ENCODE measurements at places on chromosomes 6 and 20. TPM values are rescaled to one million over a fixed set of nuclear protein-coding genes. Genes with fewer than 3 reads are reported as not detected.
A peak's percentile ranks its signal among the peaks of the same experiment; 100 is the strongest.

GRCh38 chr6:23179994-23180393 lies 610.6 kb downstream of the HDGFL1 start:
- no peaks in the 10 kb centered on the region for H3K4me1 ChIP-seq
- no peaks in the 10 kb centered on the region for H3K36me3 ChIP-seq
- no peak overlapping the region for H3K4me3 ChIP-seq
- DNase-seq = no peak
- H3K27ac ChIP-seq = no peak overlapping the region

The CLIC1 gene
- 307 TPM for total RNA-seq

GRCh38 chr6:14929291-14929690 lies 316.6 kb upstream of the JARID2 start:
- H3K36me3 ChIP-seq = no peaks in the 10 kb centered on the region
- H3K27me3 ChIP-seq = no peaks in the 10 kb centered on the region
- H3K4me3 ChIP-seq = no peak overlapping the region
- H3K27ac ChIP-seq = no peak overlapping the region

The CGA gene
- total RNA-seq = not detected

GRCh38 chr20:51610761-51611624 lies 68.5 kb upstream of the NFATC2 start:
- DNase-seq = no peak
- no peak overlapping the region for H3K4me3 ChIP-seq
- H3K36me3 ChIP-seq = no peaks in the 10 kb centered on the region
- H3K27me3 ChIP-seq = no peaks in the 10 kb centered on the region
- H3K4me1 ChIP-seq = no peaks in the 10 kb centered on the region
- H3K27ac ChIP-seq = no peak overlapping the region

DNA sequence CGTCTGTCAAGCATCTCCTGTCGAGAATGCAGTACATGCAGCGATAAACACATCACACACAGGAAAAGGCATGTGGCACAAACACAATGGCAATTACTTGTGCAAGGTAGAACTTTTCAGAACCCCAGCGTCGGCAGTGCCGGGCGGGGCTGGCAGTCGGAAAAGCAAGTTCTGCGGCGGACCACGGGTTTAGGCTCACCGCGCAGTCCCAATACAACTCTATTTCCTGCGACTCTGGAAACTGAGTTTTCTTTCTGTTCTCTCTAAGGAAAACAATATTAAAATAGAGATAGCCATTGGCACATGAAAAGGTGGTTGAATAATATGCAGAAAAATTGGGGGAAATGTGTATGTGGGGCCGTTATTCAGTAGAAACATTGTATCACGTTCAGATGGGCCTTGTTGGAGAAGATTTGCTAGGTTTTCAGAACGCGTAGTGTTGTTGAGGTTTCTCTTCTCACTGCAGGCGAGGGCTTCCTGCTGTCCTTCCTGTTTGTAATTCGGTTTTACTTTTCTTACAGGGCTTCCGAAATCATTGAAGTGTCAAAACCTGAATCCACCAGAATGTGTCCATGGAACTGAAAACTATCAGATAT lies 369.5 kb downstream of the THBS2 start:
- H3K4me3 ChIP-seq = peak overlapping the region; percentile 30
- H3K36me3 ChIP-seq = no peaks in the 10 kb centered on the region
- no peaks in the 10 kb centered on the region for H3K27me3 ChIP-seq
- H3K4me1 ChIP-seq = no peaks in the 10 kb centered on the region

The F13A1 gene
- total RNA-seq = 13.0 TPM

DNA sequence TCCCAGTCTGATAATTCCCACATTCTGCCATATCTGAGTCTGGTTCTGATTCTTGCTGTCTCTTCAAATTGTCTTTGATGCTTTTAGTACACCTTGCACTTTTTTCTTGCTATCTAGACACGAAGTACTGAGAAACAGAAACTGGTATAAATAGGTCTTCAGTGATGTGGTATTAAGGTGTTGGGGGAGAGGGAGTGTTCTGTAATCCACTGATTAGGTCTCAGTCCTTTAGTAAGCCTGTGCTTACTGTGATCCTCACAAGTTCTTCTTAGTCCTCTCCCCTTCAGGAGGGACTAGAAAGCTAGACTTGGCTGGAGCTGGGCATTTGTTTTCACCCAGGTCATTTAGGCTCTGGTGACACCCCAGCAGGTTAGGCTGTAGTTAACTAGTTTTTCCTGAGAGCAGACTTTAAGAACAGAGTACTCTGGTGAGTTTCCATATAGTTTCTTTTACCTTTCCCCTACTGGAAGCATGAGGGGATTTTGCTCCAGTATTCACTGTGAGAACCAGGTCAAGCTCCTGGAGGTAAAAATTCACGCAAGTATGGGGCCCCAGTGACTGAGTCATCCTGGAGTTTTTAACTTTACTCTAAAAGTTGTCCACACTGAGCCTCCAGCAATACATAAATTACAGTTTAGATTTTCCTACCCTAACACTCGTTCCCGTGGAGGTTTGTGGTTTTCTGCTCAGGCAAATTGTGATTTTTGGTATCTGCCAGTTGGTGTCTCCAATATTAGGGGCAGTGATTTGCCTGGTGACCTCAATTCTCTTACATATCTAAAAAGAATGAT lies 154.6 kb downstream of the CDKAL1 start:
- no peaks in the 10 kb centered on the region for H3K27me3 ChIP-seq
- no peak overlapping the region for H3K4me3 ChIP-seq
- H3K27ac ChIP-seq = no peak overlapping the region
- no peak for DNase-seq

The ABHD16B gene
- not detected for total RNA-seq
